IMR-90 (cell line): ENCODE measurements at places on chromosomes 16 and 17. TPM values are rescaled to one million over a fixed set of nuclear protein-coding genes. Genes with fewer than 3 reads are reported as not detected.
A peak's percentile ranks its signal among the peaks of the same experiment; 100 is the strongest.

- no peak for DNase-seq
Observed at GRCh38 chr16:49556249-49556605, 182.6 kb downstream of the C16orf78 start.

GRCh38 chr16:69049146-69049545, 56.3 kb upstream of the HAS3 start:
- DNase-seq, result peak; percentile 80

GRCh38 chr16:10889855-10890254, 12.9 kb downstream of the CIITA start:
- DNase-seq, result no peak

Gene CXCL16
- 0.28 and 0.36 TPM in 2 replicates for total RNA-seq

DNA sequence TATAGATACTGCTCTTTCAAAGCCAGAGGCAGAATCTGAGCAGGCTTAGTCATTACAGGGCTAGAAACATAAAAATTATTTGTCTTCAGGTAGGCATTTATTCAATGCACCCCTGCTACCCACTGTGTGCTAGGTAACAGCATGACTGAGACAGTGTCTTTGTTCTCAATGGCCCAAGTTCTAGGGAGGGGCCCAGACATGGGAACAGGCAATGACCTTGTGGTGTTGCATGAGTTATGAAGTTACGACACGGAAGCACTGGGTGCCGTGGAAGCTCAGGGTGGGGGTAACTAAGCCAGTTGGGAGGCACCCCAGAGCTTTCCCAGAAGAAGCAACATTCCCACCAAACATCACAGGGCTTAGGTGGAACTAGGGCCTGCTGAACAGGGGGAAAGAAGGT, 87.0 kb downstream of the CPPED1 start:
- DNase-seq, result no peak
